ENCODE measurements at places on chromosomes 3 and 15.
A peak's percentile ranks its signal among the peaks of the same experiment; 100 is the strongest.

DNA sequence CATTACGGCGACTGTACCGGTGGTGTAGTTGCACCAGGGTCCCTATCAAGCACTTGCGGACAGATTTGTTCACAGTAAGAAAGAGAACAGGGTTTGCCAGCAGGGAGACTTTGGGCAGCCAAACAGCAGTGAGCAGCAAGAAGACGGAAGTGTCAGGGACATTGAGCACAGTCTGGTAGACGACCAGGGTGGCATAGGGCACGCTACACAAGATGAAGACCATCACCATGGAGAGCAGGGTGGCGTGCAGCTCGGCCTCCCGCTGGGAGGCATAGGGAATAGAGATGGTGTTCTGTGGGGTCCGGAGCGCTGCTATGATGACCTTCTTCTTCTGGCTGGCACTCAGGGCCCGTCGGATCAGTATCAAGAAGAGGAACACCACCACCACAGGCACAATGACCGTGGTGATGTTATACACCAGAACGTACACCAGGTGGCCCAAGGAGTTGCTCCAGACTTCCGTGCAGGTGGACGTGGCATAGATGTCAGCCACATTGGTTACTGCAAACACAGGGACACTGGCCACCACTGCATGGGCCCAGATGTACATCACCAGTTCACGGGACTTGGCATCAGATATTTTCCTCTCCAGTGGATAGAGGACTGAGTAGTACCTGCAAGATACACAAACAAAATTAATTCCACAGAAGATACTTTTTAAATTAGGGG lies 19.1 kb upstream of the FSIP1 start:
- DNase-seq, result no peak

- DNase-seq, result no peak
Observed at GRCh38 chr3:195096484-195097330, 174.3 kb downstream of the XXYLT1 start.

- DNase-seq, result no peak
Observed at GRCh38 chr3:170467571-170468147, 49.0 kb downstream of the CLDN11 start.

- DNase-seq, result no peak
Observed at GRCh38 chr3:98388147-98388546, 2.3 kb upstream of the OR5K3 start.

GRCh38 chr3:72597756-72598195 lies 250.5 kb downstream of the SHQ1 start:
- DNase-seq, result no peak

GRCh38 chr3:30124435-30125370 lies 481.7 kb upstream of the TGFBR2 start:
- no peak for DNase-seq

DNA sequence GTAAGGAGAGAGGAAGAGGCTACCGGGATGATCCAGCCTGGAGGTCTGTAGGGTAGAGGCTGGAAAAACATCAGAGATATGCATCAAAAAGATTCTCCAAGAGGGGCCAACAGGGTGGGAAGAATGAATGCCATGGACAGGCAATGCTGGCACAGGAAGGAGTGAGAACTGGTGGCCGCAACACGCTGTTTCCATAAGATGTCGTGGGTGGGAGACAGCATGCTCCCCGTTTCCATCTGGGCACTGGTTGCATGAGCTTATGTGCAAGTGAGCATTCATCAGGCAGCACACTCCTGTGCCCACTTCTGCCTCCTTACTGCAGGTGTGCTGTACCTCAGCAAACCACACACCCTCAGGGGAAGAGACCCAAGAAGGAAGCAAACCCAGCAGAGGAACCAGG lies 59.4 kb downstream of the GABRB3 start:
- no peak for DNase-seq

GRCh38 chr3:99920481-99921376 lies 103.1 kb downstream of the CMSS1 start:
- DNase-seq, result no peak

DNA sequence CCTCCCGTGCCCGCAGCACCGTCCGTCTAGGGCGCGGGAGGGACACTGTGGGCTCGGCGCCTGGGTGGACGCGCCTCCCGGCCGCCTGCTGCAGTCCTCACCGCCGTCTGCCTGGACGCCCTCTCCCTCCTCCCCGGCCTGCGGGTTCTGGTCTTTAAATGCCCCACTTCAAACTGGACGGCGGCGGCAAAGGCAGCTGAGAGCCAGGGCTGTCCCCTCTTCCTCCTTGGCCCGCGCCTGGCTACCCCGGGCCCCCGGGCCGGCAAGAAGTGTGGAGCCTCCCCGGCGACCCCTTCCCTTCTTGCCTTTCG lies 426 bp downstream of the CBLB start:
- DNase-seq, result peak; percentile 23

DNA sequence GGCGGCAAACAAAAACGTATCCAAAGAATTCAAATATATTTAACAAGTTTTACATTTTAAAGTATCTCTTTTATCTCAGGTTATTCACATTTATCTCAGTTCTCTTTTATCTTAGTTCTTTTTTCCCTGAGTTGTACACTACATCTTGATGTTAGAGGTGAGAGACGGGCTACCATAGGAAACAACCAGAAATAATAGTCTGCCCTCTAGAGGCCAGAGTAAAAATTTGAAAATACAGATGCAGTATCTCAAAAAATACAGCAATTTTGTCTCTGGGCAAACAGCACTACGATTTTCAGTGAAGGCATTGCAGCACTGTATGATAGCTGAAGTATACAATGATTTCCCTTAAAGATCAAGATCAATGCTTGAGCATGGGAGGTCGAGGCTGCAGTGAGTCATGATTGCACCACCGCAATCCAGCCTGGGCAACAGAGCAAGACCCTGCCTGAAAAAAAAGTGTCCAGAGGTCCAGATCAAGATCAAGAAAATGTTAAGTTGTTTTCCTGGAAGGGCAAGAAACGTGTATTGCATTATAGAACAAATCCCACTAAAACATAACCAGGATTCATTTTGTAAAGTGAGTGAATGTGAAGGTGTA lies 82.6 kb upstream of the ATP11B start:
- no peak for DNase-seq

GRCh38 chr3:126954141-126954842 lies 28.6 kb upstream of the PLXNA1 start:
- DNase-seq, result no peak

DNA sequence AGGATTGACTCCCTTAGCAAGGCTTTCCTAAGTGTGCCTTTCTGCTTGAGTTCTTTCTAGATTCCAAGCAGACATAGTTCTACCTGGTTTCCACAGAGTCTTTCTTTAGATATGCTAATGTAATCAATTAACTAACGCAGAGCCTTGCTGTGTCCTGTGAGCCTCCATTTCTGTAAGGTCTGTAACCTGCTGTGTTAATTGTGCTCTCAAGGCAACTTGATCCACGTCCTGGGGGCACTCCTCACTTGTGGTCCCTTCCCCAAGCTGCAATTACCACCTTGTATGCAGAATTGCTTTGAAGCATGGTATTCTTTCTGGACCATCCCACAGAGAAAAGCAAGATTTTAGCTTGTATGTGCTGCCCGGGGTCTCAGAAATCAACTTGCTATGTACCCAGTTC lies 29.5 kb upstream of the THSD4 start:
- no peak for DNase-seq

DNA sequence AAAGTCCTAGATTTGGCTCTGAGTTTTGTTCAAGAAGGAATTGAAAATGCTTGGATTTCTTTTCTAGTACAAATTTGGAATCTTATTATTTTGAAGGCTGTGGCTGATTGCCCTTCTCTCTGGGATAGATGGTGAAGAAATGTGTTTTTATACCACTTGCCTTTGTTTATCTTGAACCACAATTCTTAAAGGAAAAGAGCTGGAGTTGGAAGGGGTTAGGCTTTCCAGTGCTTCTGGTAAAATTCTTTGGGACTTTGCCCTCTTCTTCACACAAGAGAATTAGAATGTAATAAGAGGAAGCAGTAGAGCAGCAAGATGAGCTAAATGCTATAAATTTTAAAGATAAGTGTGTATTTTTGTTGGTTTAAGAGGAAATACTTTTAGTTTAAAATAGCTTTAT lies 65.8 kb downstream of the COL6A5 start:
- no peak for DNase-seq

- DNase-seq, result no peak
Observed at GRCh38 chr3:187044206-187044605, 95.1 kb downstream of the RPL39L start.

GRCh38 chr3:174220775-174221554 lies 638.2 kb upstream of the NAALADL2 start:
- DNase-seq, result no peak

GRCh38 chr3:96483781-96484180 lies 330.6 kb upstream of the EPHA6 start:
- no peak for DNase-seq

DNA sequence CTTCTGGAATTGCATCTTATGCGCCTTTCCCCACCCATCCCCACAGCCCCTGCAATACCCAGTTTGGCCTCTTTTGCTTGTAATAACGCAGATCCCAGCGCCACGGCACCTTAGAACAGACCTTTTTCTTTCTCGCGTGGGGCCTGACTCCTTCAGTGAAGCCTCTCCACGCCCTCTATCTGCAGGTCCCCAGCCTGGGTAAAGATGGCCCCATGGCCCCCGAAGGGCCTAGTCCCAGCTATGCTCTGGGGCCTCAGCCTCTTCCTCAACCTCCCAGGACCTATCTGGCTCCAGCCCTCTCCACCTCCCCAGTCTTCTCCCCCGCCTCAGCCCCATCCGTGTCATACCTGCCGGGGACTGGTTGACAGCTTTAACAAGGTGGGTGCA lies 594 bp downstream of the CRELD1 start:
- DNase-seq, result no peak

DNA sequence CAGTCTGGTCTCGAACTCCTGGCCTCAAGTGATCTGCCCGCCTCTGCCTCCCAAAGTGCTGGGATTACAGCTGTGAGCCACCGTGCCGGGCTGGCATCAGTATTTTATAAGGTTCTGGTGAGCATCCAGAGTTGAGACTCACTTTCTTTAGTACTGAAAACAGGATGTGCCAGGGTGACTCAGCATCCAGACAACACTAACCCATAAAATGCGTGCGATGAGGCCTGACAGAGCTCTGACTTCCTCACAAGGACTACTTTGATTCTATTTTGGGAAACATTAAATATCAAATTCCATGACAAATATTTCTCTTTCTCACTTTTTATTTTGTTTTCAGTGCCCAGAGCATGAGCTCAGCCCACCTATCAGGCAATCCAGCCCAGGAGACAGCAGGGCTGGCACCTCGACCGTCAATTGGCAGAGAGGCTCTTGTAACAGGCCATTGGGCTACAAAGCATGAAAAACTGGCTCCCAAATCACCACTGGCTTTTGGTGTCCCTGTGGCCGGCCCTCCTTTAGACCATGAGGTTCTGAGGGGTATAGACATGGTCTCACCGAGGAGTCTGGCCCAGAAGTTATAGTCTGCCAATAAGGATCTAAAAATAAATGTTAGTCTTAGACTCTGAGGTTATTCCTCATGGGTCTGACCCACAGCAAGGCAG lies 75.0 kb downstream of the FEM1B start:
- no peak for DNase-seq

- no peak for DNase-seq
Observed at GRCh38 chr3:49310677-49311076, 29.2 kb downstream of the USP4 start.

DNA sequence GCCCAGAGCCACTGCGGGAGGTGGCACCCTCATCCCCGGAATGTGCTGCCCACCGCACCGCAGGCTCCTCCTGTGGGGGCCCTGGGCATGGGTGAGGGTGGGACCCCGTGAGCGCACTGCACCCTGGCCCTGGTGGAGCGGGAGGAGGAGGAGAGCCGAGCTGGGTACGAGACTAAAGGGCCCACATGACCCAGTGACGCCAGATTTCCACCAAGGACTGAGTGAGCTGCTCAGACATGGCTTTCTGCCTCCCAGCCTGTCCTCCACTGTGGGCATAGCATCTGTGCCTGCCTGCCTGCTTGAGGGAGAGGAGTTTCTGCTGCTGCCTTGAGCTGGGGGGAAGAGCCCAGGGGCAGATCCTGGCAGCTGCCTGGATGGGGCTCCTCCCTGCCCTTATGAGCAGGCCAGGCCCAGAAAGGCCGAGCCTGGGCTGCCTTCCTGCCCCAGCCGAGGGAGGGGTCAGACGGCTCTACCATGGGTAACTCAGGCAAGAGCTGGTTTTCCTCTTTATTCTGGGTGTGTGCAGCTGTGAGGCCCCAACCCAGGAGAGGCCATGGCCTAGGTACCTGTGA lies 88.4 kb downstream of the VGLL4 start:
- DNase-seq, result no peak

- DNase-seq, result peak; percentile 30
Observed at GRCh38 chr3:36843065-36844051, 79.0 kb upstream of the DCLK3 start.

DNA sequence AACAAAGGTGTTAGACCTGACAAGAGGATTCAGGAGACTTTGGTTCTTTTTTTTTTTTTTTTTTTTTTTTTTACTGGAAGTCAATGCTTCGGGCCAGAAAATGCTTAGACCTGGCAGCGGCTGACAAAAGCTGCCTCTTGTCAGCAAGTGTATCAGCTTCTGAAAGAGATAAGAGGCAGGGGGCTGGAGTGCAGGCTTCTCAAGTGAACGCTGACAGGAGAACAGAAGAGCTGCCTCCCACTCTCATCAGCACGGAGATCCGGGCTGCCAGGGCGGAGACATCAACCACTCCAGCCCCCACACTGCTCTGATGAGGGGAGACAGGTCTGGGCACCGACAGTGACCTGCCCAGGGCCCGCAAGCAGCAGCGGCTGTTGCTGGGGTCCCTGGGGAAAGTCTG lies 9.4 kb upstream of the SCN5A start:
- DNase-seq, result no peak

DNA sequence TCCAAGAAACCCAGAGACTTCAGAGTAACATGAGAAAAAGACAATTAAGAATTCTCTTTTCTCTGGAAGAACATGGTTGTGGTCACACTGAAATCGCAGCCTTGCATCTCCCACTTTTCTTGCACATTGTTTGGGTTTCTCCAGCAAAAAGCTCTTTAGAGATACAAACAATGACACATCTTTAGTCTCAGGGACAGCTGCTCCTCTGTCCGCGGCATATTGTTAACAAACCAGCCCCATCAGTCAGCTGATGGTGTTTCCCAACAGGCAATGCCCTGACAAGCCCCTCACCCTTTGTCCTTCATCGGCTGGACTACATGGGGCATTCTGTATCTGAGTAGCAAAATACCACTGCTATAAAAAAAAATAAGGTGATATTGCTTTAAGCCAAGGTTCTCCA lies 53.4 kb downstream of the UMPS start:
- DNase-seq, result no peak

DNA sequence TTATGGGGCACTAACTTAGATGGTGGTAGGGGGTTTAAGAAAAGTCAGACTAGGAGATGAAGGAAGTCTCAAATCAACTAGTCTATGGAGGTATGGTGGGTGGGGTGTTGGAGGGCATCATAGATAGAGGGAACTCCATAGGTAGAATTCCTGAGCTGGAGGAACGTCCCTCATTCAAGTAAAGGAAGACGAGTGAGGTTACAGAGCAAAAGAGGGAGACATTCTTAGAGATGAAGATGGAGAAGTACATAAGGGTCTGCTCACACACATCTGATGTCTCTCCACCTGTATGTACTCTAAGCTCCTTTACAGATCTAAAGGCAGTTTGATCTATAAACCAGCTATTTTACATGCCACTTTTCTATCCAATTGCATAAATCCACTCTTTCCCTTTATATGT lies 1.4 kb downstream of the PLSCR1 start:
- DNase-seq, result no peak

- no peak for DNase-seq
Observed at GRCh38 chr3:124981472-124981871, 46.9 kb upstream of the MUC13 start.

Measured in stimulated activated CD8-positive, alpha-beta memory T cell treated with anti-CD3 and anti-CD28 coated beads, Interleukin-2, amount 100 ng/mL, for 48 hours (primary cell).